Stimulated activated naive CD4-positive, alpha-beta T cell treated with Interleukin-2 at 50 U/mL for 16 hours (primary cell): ENCODE measurements at places on chromosomes 12 and 14.

DNA sequence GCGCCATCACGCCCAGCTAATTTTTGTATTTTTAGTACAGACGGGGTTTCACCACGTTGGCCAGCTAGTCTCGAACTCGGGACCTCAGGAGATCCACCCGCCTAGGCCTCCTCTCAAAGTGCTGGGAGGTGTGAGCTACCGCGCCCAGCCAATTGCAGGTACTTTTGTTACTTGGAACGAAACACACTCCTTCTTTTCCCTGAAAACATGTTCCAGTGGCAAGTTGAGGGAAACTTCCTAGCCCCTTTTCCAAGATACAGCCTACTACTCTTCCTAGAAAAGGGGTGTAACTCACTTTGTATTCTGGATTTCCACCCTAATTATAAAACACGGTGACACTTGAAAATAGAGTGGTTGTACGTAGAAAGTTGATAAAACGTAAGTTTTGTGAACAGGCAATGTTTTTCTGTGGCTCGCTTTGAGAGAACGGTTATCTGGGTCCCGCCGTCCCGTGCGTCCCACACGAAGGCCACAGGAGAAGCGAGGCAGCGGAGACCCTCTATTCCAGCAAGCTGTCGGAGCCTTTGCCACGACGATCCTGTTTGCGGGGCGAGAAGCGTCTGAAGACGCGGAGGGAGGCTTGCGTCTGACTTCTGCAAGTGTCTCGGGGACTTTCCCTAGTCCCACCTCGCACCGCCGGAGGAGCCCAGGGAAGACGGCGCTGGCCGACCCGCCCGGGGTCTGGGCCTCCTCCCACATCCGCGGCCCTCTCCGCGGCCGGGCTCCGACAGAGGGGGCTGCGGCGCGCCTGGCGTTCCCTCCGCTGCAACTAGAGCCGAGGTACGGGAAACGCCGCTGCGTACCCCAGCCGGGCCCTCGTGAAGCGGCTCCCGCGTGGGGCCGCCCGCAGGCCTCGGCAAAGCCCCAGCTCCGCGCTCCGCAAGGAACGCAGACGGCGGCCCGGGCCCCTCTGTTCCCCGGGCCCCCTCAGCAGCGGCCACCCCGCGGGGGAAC, 745 bp downstream of the CDCA4 start:
- peak; percentile 59 for DNase-seq

GRCh38 chr12:13945641-13946040, 35.8 kb downstream of the GRIN2B start:
- DNase-seq: no peak

GRCh38 chr12:100797246-100797645, 2.7 kb downstream of the ANO4 start:
- DNase-seq: no peak

- no peak for DNase-seq
These were observed 139.1 kb upstream of the PELI2 start for GRCh38 chr14:55979096-55979495.

DNA sequence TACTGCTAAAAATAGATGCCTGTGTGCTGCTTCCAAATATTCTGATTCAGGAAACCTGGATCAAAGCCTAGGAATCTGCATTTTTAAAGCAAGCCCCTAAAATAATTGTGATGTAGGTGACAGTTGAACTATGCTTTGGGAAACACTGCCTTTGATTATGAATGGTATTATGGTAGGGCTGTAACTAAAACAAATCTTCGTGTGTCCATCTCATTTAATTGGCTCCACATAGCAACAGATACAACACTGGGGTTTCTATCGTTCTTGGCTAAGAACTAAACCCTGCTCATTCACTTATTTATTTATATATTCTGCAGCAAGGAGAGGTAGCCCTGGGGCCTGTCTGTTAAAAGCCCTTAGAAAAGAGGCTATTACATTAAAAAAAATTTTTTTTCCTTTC, 23.0 kb upstream of the ITGA5 start:
- no peak for DNase-seq

DNA sequence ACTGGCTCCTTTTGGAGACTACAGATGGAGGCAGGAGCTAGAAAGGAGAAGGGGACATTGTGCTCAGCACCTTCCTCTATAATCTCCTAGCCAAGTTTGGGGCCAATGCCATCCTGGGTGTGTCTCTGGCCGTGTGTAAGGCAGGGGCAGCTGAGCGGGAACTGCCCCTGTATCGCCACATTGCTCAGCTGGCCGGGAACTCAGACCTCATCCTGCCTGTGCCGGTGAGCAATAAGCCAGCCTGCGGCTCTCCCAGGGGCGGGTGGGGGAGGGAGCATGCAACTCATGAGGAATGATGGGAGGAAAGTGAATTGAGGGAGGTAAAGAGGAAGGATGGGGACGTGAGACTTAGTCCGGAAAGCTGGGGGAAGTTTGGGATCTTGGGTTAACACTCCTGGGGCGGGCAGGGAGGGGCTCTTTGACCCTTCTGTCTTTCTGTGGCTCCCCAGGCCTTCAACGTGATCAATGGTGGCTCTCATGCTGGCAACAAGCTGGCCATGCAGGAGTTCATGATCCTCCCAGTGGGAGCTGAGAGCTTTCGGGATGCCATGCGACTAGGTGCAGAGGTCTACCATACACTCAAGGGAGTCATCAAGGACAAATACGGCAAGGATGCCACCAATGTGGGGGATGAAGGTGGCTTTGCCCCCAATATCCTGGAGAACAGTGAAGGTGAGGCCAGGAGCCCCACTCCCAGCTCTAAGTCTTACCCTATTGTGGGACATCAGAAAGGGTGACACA, 3.3 kb downstream of the ENO2 start:
- no peak for DNase-seq

GRCh38 chr14:103286968-103287850, 46.8 kb upstream of the EIF5 start:
- DNase-seq: no peak

- peak; percentile 80 for DNase-seq
These were observed 11.7 kb upstream of the NFKBIA start for GRCh38 chr14:35416108-35416750.

GRCh38 chr14:53814392-53814791, 142.2 kb downstream of the BMP4 start:
- no peak for DNase-seq

DNA sequence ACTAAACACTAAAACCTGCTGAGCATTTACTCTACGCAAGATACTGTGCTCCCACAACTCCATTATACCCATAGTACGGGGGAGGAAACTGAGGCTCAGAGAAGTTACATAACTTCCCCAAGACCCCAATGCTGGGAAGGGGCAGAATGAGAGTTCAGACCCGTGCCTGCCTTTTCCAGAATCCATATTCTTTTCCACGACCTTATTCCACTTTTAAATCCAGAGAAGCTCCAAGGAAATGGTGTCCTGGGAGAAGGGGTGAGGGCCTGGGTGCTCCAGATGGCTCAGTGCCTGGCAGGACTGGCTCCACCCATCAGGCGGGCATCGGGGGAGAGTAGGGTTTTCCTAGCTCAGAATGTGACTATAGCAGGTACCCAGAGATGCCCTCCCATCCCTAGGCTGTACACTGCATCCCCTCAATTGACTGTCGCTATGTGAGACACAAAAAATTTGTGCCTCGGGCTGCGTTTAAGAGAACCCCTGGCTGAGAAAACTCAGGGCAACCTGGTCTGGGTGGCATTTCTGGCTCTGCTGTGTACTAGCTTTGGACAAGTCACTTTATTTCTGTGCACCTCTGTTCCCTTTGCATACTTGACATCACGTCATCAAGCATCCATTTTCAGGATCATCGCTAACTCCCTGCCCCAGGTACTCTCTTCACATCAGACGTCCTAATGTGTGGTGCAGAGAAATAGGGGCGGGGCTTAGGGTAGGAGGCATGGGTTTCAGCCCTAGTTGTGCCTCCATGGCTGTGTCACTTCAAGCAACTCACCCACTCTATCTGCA, 11.6 kb upstream of the IQSEC3 start:
- no peak for DNase-seq

GRCh38 chr12:48388938-48389337, 38.2 kb upstream of the ZNF641 start:
- no peak for DNase-seq

GRCh38 chr12:92357584-92358261, 212.1 kb upstream of the BTG1 start:
- no peak for DNase-seq
